DMS153 (cell line): ENCODE measurements at places on chromosomes 6 and 20.

GRCh38 chr20:1905693-1906092, 10.5 kb downstream of the SIRPA start:
- no peak for DNase-seq

DNA sequence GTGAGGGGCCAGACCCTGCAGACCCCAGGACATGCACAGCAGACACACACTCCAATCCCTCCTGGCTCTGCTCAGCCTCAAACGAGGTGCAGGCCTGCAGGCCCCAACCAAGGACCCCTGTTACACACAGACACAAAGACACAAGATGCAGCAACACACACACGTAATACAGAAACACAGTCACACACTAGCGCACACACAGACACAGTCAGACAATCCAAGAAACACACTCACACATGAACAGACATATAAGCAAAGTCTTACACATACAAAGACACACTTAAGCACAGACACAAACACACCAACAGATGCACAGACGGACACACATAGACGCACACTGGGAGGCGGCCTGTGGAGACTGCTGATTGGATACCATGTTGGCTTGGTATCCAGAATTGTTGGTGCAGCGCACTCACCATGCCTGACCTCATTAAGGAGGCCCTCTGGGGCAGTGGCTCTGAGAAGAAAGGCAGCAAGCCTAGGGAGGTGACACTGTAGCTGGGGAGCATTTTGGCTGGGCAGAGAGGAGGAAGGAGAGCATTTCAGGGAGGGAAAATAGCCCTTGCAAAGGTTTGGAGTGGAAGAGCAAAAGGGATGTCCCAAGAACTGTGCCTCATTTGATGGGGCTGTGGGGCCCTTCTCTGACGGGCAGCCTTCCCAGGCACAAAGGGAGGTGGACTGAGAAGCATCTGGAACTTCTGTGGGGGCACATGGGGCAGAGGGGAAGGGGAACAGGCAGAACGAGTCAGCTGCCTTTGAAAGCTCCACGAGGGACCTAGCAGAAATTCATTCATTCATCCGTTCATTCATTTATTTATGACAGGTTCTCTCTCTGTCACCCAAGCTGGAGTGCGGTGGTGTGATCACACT, 1.4 kb upstream of the HSPA12B start:
- no peak for DNase-seq

GRCh38 chr20:25274891-25275812, 27.3 kb downstream of the PYGB start:
- no peak for DNase-seq

GRCh38 chr20:35027301-35027700, 65.3 kb downstream of the TRPC4AP start:
- no peak for DNase-seq

- DNase-seq, result no peak
Observed at GRCh38 chr20:63612276-63612931, 14.5 kb downstream of the GMEB2 start.

DNA sequence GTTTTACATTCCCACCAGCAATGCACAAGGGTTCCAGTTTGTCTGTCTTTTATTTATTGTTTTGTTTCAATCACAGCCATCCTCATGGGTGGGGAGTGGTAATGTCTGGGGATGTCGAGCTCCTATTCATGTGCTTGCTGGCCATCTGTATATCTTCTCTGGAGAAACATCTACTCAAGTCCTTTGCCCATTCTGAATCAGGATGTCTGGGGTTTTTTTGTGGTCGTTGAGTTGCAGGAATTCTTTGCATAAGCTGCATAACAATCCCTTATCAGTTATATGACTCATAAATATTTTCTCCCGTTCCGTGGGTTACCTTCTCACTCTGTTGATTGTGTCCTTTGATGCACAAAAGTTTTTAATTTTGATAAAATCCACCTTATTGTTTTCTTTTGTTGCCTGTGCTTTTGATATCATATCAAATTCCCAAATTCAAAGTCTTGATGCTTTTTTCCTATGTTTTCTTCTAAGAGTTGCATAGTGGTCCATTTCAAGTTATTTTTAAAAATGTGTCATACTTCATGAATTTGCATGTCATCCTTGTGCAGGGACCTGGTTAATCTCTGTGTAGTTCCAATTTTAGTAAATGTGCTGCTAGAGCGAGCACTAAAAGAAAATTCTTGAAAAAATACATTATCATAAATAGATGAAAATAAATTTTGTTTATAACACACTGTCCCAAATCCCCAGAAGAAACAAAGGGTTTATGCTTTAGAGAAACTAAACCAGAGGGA, 54.9 kb upstream of the PDE10A start:
- no peak for DNase-seq
